ENCODE measurements at places on chromosomes 7 and 10.

GRCh38 chr10:89556600-89556999, 21.2 kb upstream of the SLC16A12 start:
- no peak for DNase-seq

DNA sequence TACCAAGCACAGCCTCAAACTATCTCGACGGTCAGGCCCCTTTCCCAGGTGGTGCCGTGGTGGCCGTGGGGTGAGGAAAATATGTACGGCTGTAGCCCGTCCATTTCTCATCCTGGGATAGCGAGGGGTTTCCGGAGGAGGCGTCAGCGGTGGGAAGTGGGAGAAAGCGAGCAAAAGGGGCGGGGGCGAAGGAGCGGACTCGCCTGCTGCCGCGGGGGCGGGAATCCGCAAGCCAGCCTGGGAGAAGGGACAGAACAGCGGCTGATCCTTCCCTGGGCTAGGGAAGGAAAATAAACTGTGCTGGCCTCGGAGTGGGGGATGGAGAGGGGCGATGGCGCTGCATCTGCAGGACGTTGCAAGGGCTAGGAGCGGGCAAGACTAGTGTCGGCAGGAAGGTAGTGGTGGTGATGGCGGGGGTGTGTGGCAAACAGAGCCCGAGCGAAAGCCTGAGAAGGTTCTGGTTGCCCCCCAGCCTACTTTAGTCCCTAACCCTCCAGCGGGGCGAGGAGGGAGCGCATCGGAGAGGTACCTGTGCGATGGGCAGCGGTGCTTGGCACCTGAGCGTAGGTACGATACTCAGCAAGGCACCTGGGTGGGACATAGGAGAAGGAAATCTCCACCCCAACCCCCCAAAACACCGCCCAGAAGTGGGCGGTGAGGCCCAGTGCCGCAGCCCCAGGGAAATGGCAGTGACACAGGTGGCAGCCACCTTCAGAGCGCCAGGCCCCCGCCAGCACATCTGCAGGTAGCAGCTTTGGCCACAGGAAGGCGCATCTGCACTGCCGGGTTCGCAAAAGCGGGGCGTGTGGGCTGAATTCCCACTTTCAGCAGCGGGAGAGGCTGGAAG, 49.9 kb upstream of the STEAP1B start:
- peak; percentile 59 for DNase-seq

DNA sequence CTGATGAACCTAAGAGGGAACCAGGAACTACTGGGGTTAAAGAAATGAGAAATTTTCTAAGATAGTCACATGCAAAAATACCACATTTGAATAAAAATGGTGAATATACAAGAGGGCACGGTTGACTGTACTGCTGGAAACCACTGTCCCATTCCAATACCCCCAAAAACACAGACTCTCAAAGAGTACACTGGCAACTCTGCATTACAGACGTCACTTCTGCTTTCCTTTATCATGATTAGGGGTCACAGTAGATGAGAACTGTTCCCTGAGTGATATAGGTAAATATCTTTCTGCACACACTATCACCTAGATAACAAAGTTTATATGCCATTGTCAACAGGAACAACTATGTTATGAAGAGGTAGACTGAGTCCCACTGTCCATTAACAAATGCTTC, 69.5 kb downstream of the RAPGEF5 start:
- DNase-seq = peak; percentile 47

DNA sequence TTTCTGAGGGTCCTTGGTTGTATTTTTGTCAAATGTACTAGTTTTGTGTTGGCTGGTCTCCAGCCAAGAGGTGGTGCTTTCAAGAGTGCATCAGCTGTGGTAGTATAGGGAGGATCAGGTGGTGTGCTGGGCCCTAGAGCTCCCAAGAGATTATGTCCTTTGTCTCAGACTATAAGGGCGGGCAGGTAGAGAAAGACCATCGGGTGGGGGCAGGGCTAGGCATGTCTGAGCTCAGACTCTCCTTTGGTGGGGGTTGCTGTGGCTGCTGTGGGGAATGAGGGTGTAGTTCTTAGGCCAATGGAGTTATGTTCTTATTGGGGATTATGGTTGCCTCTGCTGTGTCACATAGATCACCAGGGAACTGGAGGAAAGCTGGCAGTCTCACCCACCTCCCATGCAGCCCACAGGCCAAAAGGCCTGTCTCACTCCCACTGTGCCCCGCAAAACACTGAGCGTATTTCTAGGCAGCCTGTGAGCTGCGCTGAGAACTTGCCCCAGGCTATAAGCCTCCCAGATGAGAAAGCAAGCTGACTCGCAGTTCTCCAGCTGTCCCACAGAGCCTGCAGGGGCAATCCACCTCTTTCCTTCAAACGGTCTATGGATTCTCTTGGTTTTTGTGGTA, 1066.7 kb downstream of the GRM8 start:
- no peak for DNase-seq

- DNase-seq = no peak
Observed at GRCh38 chr10:75400163-75400770, 1.3 kb downstream of the ZNF503 start.

- no peak for DNase-seq
Observed at GRCh38 chr10:122765412-122765811, 65.8 kb upstream of the C10orf120 start.

- DNase-seq = peak; percentile 7
Observed at GRCh38 chr10:105063796-105064195, 422.7 kb downstream of the SORCS3 start.

DNA sequence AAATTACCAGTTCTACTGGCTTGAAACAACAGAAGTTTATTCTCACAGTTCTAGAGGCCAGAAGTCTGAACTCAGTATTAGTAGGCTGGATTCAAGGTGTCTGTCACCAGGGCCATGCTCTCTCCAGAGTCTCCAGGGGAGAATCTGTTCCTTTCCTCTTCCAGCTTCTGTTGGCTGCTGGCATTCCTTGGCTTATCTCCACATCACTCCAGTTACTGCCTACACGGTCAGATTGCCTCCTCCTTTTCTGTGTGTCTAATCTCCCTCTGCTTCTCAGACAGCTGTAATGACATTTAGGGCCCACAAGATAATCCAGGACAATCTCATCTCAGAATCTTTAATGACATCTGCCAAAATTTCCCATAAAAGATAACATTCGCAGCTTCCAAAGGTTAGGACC, 36.6 kb downstream of the MAPK8 start:
- no peak for DNase-seq

DNA sequence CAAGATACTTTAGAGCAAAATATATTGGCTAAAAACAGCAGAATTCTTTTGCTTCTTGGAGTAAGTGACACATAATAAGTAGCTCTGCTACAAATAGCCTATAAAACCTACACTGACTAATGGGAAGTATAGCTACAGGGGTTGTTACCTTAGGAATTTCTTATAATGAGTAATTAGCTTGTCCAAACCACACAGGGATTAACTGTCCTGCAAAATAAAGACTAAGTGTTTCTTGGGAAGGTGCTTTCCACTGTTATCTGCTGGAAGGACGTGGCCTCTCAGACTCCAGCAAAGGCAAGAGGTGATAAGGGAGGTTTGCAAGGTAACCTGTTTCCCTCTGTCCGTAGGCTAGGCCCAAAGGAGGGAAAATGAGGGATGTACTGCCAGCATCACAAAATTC, 302.4 kb downstream of the DOCK4 start:
- DNase-seq = no peak

GRCh38 chr7:140540136-140540777, 61.0 kb upstream of the MKRN1 start:
- no peak for DNase-seq

- no peak for DNase-seq
Observed at GRCh38 chr7:91289633-91290254, 25.5 kb downstream of the FZD1 start.

DNA sequence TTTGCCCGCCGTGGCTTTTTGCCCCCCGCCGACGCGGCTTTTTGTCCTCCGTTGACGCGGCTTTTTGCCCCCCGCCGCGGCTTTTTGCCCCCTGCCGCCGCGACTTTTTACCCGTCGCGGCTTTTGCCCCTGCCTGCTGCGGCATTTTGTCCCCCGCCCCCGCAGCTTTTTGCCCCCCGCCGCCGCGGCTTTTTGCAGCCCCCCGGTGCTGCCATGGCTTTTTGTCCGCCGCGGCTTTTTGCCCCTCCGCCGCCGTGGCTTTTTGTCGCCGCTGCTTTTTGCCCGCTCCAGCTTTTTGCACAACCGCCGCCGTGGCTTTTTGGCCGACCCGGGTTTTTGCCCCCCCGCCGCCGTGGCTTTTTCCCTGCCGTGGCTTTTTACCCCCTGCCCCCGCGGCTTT, 506.6 kb downstream of the ZNF37A start:
- no peak for DNase-seq

DNA sequence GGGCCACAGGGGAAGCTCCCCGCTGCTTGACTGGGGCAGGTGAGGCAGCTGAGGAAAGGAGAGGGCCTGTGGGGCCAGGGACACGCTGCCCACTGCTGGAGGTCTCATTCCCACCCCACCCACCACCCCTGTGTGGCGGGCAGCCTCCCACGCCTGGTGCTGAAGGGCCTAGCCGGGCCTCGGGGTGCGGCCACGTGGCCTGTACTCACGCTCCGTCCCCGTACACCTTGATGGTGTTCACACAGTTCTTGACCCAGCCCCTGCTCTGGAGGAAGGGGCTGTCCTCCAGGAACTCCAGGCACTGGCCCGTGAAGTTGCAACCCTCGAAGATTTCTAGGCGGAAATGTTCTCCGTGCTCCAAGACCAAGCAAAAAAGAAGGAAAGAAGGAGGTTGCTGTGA, 4.0 kb downstream of the CRYGN start:
- no peak for DNase-seq

- no peak for DNase-seq
Observed at GRCh38 chr7:130430841-130431666, 9.8 kb downstream of the CEP41 start.

GRCh38 chr7:23679898-23680413, at the start of gene FAM221A:
FAM221A (plus strand) TSS chr7:23680199; CDS start chr7:23680219, 20 bp downstream.
- DNase-seq = peak; percentile 84

DNA sequence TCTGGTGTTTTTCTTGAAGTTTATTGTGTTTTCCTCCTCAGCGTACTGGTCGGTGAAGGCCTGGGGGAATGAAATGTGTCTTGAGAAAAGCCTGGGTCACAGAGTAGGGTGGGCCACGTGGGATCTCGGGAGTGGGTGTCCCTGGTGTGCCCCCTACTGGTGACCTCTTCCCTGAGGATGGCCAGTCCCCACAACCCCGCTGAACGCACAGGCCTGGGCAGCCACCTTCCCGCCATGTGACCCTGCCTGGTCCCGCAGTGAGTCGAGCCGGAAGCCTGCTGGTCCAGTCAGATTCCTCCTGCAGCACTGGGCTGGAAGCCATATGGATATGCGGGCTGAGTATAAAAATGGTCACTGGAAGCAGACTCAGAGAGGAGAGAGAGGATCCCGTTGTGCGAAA, 52.9 kb upstream of the GNA12 start:
- no peak for DNase-seq

DNA sequence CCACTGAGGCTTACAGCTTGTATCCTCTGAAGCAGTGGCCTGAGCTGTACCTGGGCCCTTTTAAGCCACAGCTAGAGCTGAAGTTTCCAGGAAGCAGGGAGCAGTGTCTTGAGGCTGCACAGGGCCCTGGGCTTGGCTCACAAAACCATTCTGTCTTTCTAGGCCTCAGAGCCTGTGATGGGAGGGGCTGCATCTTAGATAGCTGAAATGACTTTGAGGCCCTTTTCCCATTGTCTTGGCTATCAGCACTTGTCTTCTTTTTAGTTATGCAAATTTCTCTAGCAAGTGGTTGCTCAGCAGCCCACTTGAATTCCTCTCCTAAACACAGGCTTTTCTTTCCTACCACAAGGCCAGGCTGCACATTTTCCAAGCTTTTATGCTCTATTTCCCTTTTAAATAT, 864.2 kb downstream of the REEP3 start:
- DNase-seq = no peak

- DNase-seq = no peak
Observed at GRCh38 chr7:44881066-44881600, 4.2 kb downstream of the PURB start.

DNA sequence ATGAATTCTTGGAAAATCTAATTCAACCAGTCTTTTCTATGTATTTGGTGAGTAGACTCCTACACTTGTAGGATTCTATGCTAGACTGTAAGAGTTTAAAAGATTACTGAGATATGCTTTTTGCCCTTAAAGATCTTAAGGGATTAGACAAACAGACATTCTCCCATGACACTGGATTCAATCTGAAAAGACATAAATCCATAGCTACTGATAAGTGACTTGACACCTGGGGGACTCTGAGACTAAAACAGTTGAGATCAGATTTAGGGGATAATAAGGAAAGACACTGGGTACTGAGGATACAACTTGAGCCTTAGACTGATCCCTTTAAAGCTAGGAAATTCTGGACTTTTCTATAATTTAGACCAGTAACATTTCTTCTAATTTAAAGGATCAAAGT, 1233.4 kb downstream of the XPNPEP1 start:
- DNase-seq = no peak

DNA sequence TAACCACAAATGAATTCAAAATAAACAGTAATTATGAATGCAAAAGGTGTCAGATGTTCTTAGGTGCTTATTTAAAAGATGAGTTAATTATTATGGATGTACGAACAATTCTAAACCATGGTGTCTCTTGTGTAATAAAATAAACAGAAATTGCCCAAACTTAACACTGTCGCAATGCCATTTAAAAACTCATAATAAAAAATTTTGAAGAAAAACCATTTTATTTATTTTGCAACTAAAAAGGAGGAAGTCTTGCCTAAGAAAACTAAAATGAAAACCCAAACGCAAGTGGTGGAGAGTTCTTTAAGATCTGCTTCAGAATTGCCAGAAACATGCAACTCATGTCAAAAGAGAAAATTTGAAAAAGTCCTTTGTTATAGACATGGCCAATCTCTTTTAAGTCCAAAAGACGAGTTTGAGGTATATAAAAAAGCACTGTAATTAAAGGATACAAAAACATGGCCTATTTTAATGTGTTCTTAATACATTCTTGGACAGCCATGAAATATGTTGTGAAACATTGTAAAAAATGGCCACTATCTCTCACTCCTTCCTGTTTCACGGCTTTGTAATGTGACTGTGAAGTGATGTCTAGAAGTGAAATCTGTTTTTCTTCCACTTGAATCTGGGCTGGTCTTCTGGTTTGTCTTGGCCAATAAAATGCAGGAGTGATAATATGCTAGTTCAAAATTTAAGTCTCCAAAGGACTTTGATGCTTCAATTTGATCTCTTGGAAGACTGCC, 322.9 kb downstream of the PRPF18 start:
- no peak for DNase-seq

- DNase-seq = no peak
Observed at GRCh38 chr10:34766811-34767494, 48.1 kb downstream of the PARD3 start.

DNA sequence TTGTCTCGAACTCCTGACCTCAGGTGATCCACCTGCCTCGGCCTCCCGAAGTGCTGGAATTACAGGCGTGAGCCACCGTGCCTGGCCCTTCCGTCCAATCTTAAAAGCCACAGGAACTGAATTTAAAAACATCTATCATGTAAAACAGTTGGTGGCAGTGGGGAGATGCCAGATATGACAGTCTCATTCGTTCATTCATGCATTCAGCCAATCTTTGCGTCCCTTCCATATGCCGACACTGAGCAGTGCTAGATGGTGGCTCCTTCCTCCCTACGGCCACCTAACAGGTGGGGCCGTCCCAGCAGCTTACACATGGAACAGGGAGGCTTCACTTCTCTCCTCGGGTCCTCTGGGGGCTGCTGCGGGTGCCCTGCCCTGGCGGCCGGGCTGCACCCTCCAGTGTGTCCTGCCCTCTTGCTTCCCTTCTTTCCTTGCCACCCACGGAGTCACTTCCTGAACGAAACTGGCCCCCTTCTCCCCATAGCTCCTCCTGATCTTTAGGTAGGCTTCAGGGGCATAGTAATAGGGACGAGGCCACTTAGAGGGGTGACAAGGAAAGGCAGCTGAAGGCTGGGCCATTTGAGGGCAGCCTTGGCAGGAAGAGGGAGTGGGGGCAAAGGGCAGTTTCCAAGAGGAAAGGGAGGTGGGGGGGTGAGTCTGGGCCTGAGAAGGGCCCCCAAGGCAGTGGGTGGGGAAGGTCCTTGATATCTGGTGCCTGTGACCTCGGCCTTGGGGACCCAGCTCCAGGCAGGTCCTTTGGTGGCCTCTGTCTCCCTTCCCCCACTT, 53.8 kb downstream of the PROSER2 start:
- DNase-seq = no peak

Measured in germinal center (tissue), 1 donor.